ENCODE measurements at places on chromosomes 12 and 14. TPM values are rescaled to one million over a fixed set of nuclear protein-coding genes. Genes with fewer than 3 reads are reported as not detected.

Gene GALNT16
- not detected for total RNA-seq

DNA sequence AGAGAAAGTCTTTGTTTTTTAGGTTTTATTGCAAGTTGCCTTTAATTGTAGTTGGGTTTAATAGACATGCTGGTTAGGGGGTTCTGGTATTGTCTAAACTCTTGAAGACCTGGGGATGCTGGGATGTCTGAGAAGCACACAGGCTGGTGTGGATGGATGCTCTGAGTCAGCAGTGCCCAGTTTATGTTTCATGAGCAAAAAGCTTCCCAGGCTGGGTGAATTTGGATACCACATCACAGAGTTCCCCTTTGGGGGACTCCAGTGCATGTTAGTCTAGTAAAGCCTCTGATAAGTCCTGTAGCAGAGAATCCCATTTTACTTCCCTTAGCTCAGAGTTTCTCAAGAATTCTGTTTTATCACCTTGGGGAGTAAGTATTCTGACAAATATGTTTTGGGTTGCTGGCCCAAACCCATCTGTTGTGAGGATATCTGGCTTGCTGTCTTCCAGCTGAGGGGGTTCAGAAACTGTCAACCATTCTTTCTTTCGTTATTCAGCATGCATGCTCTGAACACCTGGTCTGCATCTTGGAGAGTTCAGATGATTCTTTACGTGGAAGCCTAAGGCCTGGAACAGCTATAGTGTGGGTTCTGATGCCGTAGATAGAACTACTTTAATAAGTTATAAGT, 509.1 kb downstream of the VRK1 start:
- DNase-seq = no peak

DNA sequence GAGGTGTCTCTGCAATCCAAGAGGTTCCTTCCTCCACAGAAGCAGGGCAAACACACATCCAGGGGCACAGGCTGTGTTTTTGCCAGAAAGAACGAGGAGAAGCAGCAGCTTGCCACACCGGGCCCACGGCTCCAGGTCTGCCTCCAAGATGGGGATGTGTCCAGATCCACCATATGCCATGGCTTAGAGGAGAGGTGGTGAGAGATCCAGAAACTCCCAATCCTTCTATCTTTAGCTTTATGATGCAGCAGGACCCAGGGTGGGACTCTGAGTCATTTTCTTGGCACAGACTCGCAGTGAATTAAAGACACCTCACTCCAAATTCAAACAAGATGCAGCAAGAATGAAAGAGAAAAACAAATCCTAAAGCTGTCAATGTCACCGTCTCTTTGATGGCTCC, 481.4 kb upstream of the TMEM132C start:
- no peak for DNase-seq

Gene ANO6
- total RNA-seq = 1.1 TPM

DNA sequence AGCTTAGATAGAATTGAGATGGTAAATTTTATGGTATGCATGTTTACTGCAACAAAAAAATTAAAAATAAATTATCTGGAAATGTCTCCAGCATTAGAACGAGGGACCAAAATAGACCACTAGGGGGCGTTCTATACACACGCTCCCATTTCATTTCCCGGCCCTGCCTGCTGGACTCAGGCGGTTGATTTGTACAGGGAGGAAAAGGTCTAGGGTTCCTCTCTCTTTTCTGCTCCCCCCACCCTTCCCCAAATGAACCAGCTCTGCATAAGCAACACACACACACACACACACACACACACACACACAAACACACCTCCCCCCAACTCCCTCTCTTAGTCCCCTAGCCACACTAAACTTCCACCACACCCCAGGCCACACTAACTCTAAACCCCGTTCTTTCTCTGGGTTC, 7.8 kb upstream of the DTX1 start:
- peak; percentile 94 for DNase-seq

Gene ANO4
- total RNA-seq = not detected

DNA sequence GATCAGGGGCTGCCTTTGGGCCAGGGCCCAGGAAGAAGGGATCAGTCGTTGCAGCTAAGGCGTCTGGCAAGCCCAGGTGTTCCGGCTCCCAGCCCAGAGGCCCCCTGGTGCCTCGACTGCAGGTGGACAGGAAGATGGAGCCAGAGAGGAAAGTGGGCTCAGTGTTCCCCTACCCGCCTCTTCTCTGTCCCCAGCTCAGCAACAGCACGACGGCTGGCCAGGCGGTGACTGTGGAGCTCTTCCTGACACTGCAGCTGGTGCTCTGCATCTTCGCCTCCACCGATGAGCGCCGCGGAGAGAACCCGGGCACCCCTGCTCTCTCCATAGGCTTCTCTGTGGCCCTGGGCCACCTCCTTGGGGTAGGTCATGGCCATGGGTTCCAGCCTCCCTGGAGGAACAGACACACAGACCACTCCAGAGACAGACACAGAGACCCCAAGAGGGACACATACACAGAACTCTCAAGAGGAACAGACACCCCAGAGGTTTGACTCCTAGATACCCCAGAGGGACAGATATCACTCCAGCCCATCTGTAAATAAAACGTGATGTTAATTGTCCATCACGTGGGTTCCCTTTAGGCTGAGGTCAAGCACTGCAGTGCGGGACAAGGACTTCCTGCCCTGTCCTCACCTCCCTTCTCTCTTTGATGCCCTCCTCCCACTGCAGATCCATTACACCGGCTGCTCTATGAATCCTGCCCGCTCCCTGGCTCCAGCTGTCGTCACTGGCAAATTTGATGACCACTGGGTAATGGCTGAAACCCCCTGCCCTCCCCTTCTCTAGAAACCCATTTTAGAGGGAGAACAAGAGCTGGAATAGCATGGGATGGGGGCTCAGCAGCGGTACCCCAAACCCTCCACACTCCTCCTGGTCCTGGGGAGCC, 3.7 kb downstream of the AQP2 start:
- DNase-seq = peak; percentile 56

Gene DNAI7
- not detected for total RNA-seq

- DNase-seq = no peak
These were observed 60.8 kb upstream of the KRAS start for GRCh38 chr12:25311506-25311905.

- no peak for DNase-seq
These were observed 157.5 kb upstream of the HIF1A start for GRCh38 chr14:61537563-61538463.

GRCh38 chr14:45095143-45095542, 11.2 kb downstream of the PRPF39 start:
- no peak for DNase-seq

GRCh38 chr14:64841121-64841651, 38.5 kb downstream of the SPTB start:
- no peak for DNase-seq

- DNase-seq = no peak
These were observed 35.6 kb downstream of the TMEM120B start for GRCh38 chr12:121748218-121748570.

- no peak for DNase-seq
These were observed 3.6 kb upstream of the EID3 start for GRCh38 chr12:104299842-104300481.

- no peak for DNase-seq
These were observed 13.9 kb upstream of the PCED1B start for GRCh38 chr12:47065546-47065945.

GRCh38 chr12:26429070-26429691, 233.8 kb downstream of the SSPN start:
- DNase-seq = no peak

Gene PGF
- 3.5 TPM for total RNA-seq

DNA sequence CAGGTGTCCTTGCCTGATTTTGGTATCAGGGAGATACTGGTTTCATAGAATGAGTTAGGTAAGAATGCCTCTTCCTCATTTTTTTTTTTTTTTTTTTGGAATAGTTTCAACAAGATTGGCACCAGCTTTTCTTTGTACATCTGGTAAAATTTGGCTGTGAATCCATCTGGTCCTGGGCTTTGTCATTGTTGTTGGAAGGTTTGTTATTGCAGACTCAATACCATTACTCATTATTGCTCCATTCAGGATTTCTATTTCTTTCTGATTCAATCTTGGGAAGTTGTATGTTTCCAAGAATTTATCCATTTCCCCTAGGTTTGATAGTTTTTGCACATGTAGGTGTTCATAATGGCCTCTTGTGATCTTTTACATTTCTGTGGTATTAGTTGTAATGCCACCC, 126.0 kb upstream of the KITLG start:
- no peak for DNase-seq

Gene ARHGEF25
- 0.87 TPM for total RNA-seq

DNA sequence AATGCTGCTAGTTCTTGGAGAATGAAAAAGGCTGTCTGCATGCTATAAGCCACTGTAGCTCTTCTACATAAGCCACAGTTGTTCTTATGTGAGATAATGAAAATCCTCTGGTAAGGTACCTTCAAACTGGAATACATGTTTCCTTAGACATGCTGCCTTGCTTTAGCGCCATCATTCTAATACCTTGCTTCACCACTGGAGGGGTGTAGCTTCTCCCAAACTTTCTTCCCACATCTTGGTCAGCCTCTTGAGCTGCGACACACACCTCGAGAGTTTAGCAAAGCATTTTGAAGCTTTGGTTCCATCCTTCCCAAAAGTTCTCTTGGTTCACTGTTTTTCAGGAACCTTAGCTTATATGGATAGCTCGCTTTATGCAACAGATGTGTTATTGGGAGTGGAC, 69.5 kb downstream of the NKX2-1 start:
- DNase-seq = no peak

GRCh38 chr12:60173224-60174170, 577.7 kb downstream of the SLC16A7 start:
- no peak for DNase-seq

Gene TMEM121
- total RNA-seq = not detected

Gene B3GNT4
- total RNA-seq = 0.07 TPM

Measured in Karpas-422 (cell line).